ENCODE measurements at places on chromosomes 1 and 21.

DNA sequence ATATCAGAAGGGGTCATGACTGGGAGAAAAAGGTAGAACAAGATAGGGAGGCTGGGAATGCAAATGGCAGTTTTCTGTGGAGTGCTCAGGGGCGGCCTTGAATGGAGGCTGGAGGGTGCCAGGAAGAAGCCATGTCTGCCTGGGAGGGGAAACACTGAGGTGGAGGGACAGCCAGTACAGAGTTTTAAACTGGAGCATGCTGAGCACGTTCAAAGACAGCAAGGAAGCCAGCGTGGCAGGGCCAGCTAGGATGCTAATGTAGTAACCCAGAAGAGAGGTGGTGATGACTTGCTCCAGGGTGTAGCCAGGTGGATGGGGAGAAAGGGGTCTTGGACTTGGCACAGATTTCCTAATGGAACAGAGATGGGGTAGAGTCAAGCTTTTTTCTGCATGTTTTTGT, 445.8 kb upstream of the VAMP3 start:
- no peak for DNase-seq

DNA sequence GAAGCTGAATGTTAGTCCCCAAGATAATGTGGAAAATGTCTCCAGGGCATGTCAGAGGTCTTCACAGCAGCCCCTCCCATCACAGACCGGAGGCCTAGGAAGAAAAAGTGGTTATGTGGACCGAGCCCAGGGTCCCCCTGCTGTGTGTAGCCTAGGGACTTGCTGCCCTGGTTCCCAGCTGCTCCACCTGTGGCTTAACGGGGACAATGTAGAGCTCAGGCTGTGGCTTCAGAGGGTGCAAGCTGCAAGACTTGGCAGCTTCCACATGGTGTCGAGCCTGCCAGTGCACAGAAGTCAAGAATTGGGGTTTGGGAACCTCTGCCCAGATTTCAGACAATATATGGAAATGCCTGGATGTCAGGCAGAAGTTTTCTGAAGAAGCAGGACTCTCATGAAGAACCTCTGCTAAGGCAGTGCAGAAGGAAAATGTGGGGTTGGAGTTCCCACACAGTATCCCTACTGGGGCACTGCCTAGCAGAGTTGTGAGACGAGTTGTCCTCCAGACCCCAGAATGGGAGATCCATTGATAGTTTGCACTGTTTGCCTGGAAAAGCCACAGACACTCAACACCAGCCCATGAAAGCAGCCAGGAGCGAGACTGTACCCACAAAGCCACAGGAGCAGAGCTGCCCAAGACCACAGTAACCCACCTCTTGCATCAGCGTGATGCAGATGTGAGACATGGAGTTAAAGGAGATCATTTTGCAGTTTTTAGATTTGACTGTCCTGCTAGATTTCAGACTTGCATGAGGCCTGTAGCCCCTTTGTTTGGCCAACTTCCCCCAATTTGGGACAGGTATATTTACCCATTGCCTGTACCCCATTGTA, 204.9 kb downstream of the MRPL39 start:
- DNase-seq = no peak

DNA sequence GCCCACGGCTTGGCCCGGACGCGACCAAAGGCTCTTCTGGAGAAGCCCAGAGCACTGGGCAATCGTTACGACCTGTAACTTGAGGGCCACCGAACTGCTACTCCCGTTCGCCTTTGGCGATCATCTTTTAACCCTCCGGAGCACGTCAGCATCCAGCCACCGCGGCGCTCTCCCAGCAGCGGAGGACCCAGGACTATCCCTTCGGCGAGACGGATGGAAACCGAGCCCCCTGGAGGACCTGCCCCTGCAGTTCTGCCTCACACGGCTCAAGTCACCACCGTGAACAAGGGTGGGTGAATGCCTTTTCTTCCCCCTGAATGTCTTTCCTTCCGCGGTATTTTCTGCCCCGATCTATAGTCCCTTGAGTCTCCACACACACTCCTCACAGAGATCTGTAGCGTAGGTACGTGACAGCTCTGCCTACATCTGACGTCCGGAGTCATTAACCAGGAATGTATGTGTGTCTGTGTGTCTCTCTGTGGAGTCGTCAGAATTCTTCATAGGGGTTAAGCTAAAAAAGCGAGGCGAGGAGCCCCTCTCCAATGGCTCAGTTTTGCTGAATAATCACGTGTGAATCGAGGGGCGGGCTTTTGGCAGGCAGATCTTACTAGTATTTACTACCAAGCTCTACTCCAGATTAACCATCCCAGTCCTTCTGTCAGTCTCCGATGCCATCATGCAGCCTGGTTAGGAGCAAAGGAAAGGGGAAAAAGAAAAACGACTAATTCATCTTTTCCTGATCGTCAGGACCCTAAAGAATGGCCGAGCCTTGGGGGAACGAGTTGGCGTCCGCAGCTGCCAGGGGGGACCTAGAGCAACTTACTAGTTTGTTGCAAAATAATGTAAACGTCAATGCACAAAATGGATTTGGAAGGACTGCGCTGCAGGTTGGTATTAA, at the start of gene CDKN2C:
CDKN2C (plus strand) TSS at position 635 of the 898 bp plus-strand sequence; CDS start at position 759, 124 bp downstream.
- peak; percentile 57 for DNase-seq

- no peak for DNase-seq
These were observed 102.6 kb downstream of the GPATCH2 start for GRCh38 chr1:217528271-217528670.

DNA sequence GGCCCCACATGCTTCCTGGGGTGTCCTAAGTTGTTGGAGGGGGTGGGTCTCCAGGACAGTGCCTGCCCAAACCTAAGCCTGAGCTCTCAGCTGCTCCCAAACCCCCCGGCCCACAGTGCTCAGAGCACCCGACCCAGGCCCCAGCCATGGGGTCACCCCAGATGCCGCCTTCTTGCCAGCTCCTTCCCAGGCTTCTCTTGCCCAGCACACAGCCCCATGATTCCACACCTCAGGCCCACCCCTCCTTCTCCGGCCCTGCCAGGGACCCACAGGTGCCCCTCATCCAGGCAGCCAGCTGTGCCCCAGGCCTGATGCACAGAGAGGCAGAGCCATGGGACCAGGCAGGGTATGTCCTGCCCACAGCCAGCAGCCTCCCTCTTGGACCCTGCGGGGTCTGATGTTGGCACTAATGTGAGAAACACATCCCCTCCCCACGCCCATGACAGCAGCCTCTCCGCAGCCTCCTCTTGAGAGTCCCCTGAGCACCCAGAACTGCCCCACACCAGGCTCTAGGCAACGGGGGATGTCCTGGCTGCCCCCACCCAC, 4.9 kb downstream of the WNT9A start:
- no peak for DNase-seq

DNA sequence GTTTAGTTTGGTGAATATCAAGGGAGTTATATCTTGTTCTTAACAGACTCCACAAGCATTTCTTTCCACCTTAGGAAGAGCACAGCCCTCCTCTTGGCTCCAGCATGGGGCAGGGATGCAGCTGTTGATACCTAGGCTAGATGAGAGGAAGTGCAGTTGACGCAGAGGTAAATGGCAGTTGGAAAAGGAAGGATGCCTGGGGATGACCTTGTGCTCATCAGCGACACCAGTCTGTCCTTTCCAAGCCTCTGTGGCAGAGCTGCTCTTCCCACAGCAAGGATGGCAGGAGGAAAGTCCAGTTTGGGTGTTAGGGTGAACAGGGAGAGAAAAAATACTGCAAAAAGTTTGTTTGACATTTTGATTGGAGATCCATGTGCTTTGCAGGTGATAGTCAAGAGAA, 6.2 kb downstream of the PROX1 start:
- no peak for DNase-seq

DNA sequence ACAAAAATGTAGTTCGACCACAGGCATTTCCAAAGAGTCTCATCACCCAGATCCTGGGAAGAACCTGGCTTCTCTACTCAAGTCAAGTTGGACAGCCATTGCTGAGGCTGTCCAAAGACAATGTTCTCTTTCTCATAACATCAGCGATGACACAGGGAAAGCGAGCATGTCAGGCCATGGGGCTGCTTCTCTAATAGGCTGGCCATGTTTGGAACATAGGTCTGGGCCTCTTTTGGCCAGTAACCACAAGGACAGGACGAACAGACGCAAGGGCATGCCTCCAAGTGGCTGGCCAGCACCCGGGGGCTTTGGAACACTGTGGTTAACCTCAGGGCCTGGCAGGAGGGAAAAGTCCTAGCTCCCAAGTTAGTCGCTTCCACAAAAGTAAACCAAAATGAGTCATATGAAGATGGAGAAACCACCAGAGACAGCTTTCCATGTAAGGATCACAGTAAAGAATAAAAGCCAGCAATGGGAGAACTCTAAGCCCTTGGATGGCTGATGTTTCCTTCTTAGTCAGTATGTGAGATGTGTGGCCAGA, 80.6 kb upstream of the SLC44A3 start:
- no peak for DNase-seq

DNA sequence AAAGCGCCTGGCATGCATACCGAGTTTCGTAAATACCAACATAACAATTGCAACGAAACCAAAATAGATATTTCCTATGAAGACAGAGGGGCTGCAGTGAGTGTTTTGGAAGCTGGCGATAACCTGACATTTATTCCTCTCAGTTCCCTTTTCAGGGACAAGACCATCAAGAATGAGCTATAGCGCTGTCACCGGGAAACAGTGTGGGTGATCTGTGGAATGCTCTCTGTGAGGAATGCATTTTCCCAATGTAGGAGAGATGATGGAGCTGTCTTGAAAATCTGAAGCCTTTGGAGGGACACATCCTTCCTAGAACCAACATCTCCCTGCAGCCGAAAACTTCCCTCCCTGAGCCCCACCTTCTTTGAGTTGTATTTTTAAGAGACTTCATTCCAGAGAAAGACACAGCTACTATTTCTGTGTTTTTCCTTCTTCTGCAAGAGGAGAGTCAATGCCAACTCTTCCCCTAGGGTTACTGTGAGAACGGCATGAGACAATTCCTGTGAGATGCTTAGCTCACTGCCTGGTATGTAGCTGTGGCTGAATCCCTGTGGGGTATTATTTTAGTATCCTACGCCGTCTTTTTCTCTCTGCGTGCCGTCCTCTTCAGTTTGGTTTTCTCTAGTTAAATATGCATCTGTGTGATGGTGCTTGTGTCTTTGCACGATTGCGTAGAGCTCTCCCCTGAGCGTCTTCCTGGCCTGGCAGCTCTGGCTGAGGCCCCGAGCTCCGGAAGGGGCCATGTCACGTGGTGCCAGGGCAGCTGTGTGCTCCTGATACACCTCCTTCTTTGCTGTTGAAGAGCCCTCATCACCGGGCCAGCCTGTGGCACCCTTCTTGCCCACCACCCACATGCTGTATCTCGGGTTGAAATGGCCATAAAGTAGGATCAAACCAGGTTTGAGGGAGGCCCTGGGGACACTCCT, 45.2 kb downstream of the AJAP1 start:
- DNase-seq = no peak

GRCh38 chr1:247440001-247440620, 17.8 kb downstream of the OR2B11 start:
- DNase-seq = no peak

DNA sequence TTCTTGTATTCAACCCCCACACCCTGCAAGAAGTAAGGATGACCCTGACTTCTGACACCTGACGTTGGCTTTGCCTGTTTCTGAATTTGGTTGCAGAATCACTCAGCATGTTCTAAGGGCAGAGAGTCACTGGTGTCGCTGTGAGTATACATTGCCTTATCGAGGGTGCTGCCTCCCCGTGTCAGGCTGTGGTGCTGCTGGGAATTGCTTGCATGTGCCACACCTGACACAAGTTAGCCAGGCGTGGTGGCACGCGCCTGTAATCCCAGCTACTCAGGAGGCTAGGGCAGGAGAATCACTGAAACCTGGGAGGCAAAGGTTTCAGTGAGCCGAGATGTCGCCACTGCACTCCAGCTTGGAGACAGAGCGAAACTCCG, 45.9 kb downstream of the WDR4 start:
- DNase-seq = peak; percentile 51

- DNase-seq = no peak
These were observed 15.1 kb downstream of the RCSD1 start for GRCh38 chr1:167645140-167645541.

GRCh38 chr1:35808450-35809113, 766 bp downstream of the AGO4 start:
- peak; percentile 9 for DNase-seq

DNA sequence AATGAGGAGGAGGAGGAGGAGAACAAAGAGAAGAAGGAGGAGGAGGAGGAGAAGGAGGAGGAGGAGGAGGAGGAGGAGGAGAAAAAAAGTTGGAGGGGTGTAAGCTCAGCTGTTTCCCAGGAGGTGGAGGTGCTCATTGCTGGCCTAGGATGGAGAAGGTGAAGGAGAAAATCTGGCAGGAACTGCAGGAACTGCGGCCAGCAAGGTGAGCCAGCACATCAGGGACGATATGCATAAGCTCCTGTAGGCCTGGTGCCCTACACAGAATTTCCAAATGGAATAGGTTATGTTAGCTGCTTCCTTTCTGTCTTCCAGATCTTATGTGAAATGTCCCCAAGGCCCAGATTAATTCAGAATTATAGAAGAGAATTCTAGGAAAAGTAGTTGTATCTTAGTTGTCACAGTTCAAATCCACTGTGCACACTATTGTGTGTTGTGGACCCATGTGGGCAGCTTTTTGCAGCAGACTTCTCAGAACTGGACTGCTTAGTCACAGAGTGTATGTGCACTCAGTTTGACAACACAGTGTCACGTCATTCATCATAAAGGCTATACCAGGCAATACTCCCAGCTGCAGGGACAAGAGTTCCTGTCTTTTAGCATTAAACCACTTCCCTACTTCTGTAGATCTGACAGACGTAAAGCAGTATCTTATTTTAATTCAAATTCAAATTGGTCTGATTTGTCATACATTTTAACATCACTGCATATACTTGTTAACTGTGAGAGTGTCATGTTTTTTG, 303.7 kb downstream of the HLX start:
- no peak for DNase-seq

- DNase-seq = no peak
These were observed 111.4 kb upstream of the VANGL1 start for GRCh38 chr1:115530407-115530806.

GRCh38 chr1:174114788-174115448, 44.4 kb upstream of the RABGAP1L start:
- peak; percentile 51 for DNase-seq

DNA sequence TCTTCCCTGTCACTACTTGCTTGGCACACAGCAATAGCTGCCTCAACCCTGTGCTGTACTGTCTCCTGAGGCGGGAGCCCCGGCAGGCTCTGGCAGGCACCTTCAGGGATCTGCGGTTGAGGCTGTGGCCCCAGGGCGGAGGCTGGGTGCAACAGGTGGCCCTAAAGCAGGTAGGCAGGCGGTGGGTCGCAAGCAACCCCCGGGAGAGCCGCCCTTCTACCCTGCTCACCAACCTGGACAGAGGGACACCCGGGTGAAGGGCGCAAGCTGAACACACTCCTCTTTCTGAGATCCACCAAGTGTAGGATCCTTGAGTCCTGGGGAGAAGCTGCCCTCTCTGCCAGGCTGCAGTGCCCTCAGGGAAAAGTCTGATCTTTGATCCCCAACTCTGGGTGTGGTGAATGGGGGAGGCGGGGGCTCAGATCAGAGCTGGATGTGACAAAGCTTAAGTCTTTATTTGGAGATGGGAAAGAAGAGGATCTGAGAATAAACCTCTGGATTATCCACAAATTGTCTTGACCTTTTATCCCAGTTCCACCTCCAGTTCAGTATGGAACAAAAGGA, 1.2 kb downstream of the RXFP4 start:
- DNase-seq = no peak

- DNase-seq = no peak
These were observed 26.2 kb downstream of the DMAP1 start for GRCh38 chr1:44239331-44239960.

GRCh38 chr1:63917571-63918417, 144.0 kb downstream of the ROR1 start:
- no peak for DNase-seq

Measured in CD4-positive, alpha-beta T cell treated with Interleukin-1 beta for 1 hour (primary cell).